Pulmonary artery endothelial cell (primary cell): ENCODE measurements at places on chromosomes 1 and 21.

DNA sequence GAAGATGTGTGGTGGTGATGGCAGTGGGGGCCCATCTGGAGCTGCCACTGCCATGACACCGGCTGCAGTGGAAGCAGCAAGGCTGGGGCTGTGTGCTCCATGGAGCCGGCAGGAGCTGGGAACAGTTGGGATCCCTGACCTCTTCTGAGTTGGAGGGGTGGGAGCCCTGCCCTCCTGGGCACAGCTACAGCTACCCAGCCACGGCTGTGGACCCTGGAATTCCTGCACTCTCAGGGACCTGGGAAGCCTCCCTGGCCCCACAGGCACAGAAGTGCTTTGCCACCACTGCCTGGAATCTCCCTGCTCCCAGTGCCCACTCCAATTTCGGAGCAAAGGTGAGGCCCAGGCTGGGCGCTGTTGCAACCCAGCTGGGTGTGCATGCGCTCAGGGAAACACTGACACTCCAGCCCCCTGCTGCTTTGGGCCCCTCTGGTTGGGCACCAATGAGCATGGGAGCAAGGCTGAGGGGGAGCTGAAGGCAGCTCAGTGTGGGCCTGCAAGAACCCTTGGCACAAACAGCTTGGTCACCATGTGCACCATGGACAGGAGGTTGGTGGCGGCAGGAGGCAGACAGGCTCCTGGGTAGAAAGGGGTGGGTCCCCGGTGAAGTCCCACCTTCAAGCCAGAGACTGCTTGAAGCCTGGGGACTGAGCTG lies 817.6 kb downstream of the KCNT2 start:
- no peak for DNase-seq

- no peak for DNase-seq
These were observed 11.1 kb upstream of the ZBTB40 start for GRCh38 chr1:22440582-22440981.

DNA sequence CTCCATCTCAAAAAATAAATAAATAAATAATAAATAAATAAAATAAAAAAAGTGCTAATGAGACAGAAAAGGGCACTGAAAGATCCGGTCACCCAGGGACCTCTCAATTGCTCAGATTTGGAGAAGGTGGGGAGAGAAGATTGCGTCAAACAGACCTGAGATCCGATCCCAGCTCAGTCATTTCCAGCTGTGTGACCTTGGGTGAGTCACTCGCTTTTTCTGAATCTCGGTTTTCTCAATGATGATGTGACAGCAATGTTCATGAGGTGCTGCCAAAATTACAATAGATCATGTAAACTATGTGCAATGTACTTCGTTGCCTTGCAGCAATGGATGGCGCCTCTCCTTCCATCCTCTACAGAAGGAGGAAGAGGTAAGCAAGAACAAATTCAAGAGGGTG lies 11.1 kb upstream of the MEF2D start:
- DNase-seq = no peak

DNA sequence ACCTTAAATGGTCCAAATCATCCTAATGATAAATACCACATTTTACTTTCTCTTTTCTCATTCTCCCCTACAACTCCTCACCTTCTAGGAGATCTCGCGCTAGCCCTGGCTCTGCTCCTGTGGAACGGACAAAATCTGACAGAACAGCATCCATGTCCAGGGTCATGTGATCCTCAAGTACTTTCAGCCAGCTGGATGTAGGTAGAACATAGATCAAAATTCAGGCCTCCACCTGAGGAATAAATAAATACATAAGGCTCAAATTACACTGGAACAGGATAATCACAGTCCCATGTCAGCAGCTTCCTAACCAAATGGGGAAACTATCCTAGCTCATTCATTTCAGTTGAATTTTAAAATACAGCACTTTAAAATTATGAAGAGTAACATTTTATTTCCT lies 33.2 kb downstream of the OTUD7B start:
- no peak for DNase-seq

DNA sequence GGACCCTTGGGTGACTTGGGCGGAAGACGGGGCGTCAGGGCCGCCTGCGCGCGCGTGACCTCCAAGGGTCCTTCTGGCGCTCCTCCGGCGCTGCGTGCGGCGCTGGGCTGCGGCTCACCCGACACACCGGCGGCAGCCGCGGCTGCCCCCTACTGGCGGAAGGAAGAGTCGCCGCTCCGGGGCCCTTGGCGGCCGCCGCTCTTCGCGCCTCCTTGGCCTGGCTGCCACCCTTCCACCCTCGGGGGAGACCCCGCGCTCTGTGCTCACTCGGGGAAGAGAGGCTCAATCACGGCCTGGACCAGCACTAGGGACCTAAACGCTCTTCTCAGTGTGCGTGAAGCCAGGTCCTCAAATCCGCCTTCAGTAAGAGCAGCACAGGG lies 89.7 kb downstream of the DMRTA2 start:
- no peak for DNase-seq

- DNase-seq = no peak
These were observed 42.7 kb downstream of the OLIG1 start for GRCh38 chr21:33112681-33113080.

DNA sequence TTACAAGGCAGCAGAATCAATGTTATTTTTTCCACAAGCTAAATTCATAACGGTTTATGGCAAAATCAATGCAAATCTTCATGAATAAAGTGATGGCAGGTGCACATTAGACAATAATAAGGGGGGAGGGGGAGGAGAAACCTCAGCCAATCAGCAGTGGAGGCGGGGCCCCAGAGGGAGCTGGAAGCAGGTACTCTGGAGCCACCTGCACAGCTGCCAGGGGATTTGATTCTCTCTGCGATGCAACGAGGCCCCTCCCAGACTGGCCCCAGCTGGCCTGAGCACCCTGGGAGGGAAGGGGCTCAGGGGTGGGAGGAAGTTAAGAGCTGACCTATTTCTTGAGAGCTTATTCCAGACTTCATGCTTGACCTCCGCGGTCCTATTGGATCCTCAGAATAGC lies 127.8 kb upstream of the IGSF21 start:
- no peak for DNase-seq

DNA sequence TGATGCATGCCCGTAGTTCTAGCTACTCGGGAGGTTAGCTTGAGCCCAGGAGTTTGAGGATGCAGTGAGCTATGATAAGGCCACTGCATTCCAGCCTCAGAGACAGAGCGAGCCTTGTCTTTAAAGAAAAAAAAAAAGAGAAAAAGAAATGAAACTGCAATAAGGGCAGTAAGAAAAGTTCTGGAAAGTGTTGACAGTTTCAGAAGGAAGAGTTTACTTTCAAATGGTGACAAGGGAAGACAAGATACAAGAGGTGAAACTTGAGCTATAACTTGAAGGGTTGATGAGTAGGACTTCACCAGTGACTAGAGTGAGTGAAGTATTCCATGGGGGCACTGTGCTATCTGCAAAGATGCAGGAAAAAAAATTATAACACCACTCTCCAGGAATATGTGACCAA lies 125.0 kb downstream of the AKT3 start:
- no peak for DNase-seq

DNA sequence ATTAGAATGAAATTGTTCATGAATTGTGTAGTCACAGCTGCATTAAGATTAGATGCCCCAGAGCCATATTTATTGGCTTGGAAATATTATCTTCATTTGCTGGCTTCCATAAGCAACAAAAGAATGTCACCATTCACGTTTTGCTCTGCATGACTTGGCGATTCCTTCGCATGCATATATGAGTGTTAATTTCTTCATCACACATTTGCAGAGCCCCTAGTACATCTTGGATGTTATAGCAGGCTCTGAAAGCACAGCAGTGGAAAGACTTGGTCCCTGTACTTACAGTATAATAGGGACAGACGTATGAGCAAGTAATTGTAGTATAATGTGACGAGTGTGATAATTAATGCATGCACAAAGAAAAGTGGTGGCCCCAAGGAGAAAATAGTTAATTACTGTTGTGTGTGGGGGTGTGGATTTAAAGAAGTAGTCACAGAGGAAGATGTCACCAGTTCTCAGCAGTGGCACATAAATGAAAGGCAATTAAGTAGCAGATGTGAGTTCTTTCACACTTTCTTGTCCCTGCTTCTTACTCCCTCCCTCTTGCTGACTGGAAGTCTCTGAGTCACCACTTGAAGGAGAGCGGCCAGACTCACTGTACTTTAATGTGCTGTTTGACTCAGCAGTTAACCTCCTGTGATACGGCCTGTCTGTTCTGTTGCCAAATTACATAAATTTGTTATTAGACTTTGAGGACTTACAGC lies 21.0 kb downstream of the S100A10 start:
- DNase-seq = no peak

GRCh38 chr1:50929376-50929958 lies 30.6 kb downstream of the FAF1 start:
- no peak for DNase-seq

- no peak for DNase-seq
These were observed 1.6 kb downstream of the E2F2 start for GRCh38 chr1:23529146-23530086.
